ENCODE measurements at places on chromosomes 13 and 19.

DNA sequence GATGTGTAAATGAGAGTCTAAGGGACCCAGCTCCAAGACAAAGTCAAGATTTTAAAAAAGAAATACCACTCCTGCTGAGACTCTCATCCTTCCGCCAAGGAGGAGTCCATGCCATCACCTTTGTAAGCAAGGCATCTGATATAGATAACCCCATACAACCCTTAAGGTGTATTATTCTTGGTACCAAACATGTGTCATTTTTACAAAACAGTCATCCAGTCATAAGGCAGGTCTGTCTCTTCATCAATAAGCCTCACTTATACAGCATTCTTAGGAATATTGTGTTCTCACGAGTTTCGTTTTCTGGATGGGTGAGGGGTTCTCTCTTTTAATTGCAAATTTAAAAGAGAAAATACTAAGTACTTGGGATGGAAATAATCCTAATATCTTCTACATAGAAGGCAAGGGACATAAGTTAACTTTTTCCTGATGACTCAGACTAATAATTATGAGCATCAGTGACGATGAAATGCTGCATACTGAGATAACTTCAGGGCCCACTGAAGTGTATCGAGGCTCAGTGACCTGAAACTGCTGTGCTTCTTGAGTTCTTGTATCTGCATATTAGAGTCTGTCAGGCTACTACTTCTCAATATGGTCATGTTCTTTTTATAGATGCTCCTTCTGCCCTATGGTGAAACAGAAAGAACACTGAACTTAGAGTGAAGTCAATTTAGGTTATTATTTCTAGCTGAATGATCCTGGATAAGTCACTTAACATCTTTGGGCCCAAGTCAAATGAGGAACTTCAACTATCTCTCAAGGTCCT lies 166.6 kb downstream of the KLF12 start:
- no peak for DNase-seq
- no peaks in the 10 kb centered on the region for H3K4me1 ChIP-seq
- no peaks in the 10 kb centered on the region for H3K27me3 ChIP-seq
- H3K4me3 ChIP-seq, result no peak overlapping the region
- H3K27ac ChIP-seq, result no peak overlapping the region
- H3K36me3 ChIP-seq, result no peaks in the 10 kb centered on the region

- H3K36me3 ChIP-seq, result no peaks in the 10 kb centered on the region
- H3K4me3 ChIP-seq, result no peak overlapping the region
- no peak overlapping the region for H3K27ac ChIP-seq
Measured at GRCh38 chr13:62551588-62551987, 1135.9 kb upstream of the PCDH20 start.

- peaks cover 79% of the 10 kb centered on the region for H3K4me1 ChIP-seq
- H3K27ac ChIP-seq, result peak overlapping the region; percentile 16
- H3K4me3 ChIP-seq, result peak overlapping the region; percentile 32
- DNase-seq, result no peak
Measured at GRCh38 chr19:40802300-40803169, 3.5 kb downstream of the EGLN2 start.

- no peak overlapping the region for H3K27ac ChIP-seq
- DNase-seq, result peak; percentile 53
- no peaks in the 10 kb centered on the region for H3K36me3 ChIP-seq
- no peak overlapping the region for H3K4me3 ChIP-seq
Measured at GRCh38 chr19:34639491-34640085, 37.4 kb downstream of the SCGB2B2 start.

DNA sequence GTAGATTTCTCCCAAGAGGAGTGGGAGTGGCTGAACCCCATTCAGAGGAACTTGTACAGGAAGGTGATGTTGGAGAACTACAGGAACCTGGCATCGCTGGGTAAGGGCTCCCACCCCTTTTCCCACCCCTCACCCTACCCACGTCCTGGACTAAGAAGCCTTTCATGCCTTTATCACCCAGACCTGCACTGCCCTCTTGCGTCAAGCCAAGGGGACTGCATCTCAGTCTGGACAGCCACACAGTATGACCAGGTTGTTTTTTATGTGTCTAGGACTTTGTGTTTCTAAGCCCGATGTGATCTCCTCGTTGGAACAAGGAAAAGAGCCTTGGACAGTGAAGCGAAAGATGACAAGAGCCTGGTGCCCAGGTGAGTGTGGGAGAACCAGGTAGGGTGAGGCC lies 8.8 kb downstream of the ZFP28 start:
- H3K27ac ChIP-seq, result no peak overlapping the region
- no peaks in the 10 kb centered on the region for H3K27me3 ChIP-seq
- no peak overlapping the region for H3K4me3 ChIP-seq
- H3K4me1 ChIP-seq, result no peaks in the 10 kb centered on the region
- peaks cover 8% of the 10 kb centered on the region for H3K36me3 ChIP-seq

GRCh38 chr19:52099497-52100138 lies 4.1 kb upstream of the ZNF841 start:
- DNase-seq, result no peak
- no peak overlapping the region for H3K27ac ChIP-seq
- H3K27me3 ChIP-seq, result no peaks in the 10 kb centered on the region
- no peak overlapping the region for H3K4me3 ChIP-seq

- H3K4me1 ChIP-seq, result no peaks in the 10 kb centered on the region
- no peak overlapping the region for H3K4me3 ChIP-seq
- no peaks in the 10 kb centered on the region for H3K27me3 ChIP-seq
- no peak overlapping the region for H3K27ac ChIP-seq
- DNase-seq, result no peak
Measured at GRCh38 chr19:30167206-30167868, 204.8 kb upstream of the ZNF536 start.

GRCh38 chr13:31891472-31891871 lies 140.1 kb upstream of the FRY start:
- no peaks in the 10 kb centered on the region for H3K4me1 ChIP-seq
- H3K36me3 ChIP-seq, result no peaks in the 10 kb centered on the region
- no peak overlapping the region for H3K27ac ChIP-seq
- H3K4me3 ChIP-seq, result no peak overlapping the region
- peaks cover 3% of the 10 kb centered on the region for H3K27me3 ChIP-seq

DNA sequence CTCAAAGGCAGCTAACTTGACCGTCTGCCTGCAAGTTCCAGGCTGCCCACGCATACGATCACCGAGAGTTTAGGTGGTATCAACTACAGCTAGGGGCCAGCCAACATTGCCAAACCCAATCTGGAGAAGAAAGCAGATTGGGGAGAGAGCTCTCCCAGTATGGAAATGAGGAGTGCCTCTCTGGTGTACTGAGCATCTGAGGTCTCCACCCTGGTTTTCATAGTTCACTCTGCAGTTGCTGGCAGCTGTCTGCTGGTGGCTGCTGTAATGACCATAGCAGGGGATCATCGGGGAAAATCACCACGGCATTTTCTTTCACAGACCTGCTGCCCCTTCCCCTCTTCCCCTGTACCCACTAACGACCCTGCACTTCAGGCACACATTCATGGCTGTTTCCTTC lies 201.7 kb downstream of the NUFIP1 start:
- no peaks in the 10 kb centered on the region for H3K27me3 ChIP-seq
- no peak for DNase-seq
- H3K4me3 ChIP-seq, result no peak overlapping the region
- no peak overlapping the region for H3K27ac ChIP-seq
- H3K36me3 ChIP-seq, result no peaks in the 10 kb centered on the region
- H3K4me1 ChIP-seq, result peaks cover 3% of the 10 kb centered on the region

- peak overlapping the region; percentile 64 for H3K27ac ChIP-seq
- peak; percentile 26 for DNase-seq
- peak overlapping the region; percentile 99 for H3K4me3 ChIP-seq
- no peaks in the 10 kb centered on the region for H3K36me3 ChIP-seq
Measured at GRCh38 chr19:10565028-10565566, 713 bp downstream of the KRI1 start.

GRCh38 chr13:88142653-88143052 lies 471.5 kb downstream of the SLITRK5 start:
- H3K4me3 ChIP-seq, result no peak overlapping the region
- H3K36me3 ChIP-seq, result no peaks in the 10 kb centered on the region
- no peak overlapping the region for H3K27ac ChIP-seq
- no peak for DNase-seq

- DNase-seq, result no peak
- H3K27ac ChIP-seq, result no peak overlapping the region
- no peak overlapping the region for H3K4me3 ChIP-seq
Measured at GRCh38 chr13:91825516-91825915, 427.1 kb downstream of the GPC5 start.

DNA sequence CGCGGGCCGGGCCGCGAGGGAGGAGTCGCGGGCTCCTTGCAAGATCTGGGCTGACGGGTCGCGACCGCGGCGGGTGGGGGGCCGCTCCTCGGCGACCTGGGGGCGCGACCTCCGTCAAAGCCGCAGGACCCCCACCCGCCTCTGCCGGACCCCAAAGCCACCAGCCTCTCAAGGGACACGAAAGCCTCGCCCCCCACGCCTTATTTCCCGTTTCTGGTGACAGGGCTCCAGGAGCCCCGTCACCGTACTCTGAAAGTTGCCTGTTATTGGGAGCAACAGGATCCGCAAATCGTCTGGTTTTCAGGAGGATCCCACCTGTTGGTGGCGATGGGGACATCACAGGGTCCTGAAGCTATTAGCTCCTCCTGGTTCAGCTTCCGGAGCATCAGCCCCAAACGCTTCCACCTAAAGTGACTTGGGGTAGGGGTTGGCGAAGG lies 530 bp downstream of the MAU2 start:
- H3K4me1 ChIP-seq, result peaks cover 13% of the 10 kb centered on the region
- H3K27me3 ChIP-seq, result no peaks in the 10 kb centered on the region
- peaks cover 7% of the 10 kb centered on the region for H3K36me3 ChIP-seq
- DNase-seq, result peak; percentile 30
- peak overlapping the region; percentile 94 for H3K27ac ChIP-seq

GRCh38 chr13:43986421-43986981 lies 106.8 kb downstream of the LACC1 start:
- DNase-seq, result no peak
- H3K4me1 ChIP-seq, result no peaks in the 10 kb centered on the region
- H3K36me3 ChIP-seq, result no peaks in the 10 kb centered on the region
- H3K27ac ChIP-seq, result no peak overlapping the region
- peaks cover 16% of the 10 kb centered on the region for H3K27me3 ChIP-seq

DNA sequence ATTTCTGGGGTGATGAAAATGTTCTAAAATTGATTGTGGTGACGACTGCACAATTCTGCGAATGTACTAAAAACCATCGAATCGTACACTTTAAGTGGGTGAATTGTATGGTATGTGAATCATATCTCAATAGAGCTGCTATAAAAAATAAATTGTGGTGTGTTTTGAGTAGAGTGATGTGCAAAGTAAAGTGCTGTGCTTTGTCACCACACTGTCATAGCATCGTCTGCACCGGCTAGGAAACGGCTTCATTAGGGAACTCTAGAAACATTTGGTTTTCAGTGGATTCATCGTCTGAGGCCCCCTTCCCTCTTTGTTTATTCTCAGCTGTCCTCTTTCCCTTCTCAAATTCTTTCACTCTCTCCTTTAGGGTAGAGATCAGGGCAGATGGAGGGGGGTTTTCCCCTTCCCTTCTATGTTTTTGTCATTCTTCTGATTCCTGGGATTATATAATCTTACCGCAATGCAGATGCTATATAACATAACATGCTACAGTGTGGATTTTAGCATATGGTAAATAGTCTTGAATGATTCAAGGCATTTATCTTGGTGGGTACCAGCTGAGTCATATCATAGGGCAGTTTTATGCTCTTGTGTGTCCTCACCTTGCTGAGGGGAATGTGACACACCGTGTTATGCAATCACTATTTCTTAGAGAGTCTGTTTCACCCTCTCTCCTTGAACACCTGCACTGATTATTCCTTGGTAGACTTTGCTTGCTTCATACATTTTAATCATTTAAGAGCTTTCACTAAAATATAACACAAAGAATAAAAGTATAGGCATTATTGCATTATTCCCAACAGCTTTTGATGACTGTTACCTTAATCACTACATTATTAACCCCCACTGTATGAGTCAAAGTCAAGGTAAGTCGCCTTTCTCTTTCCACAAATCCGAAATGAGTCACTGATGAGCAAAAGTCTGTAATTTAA lies 239.4 kb downstream of the DCLK1 start:
- H3K27ac ChIP-seq, result no peak overlapping the region
- H3K4me1 ChIP-seq, result no peaks in the 10 kb centered on the region
- H3K27me3 ChIP-seq, result no peaks in the 10 kb centered on the region
- no peak overlapping the region for H3K4me3 ChIP-seq

- H3K4me3 ChIP-seq, result no peak overlapping the region
- H3K27me3 ChIP-seq, result no peaks in the 10 kb centered on the region
- no peak overlapping the region for H3K27ac ChIP-seq
- DNase-seq, result no peak
- no peaks in the 10 kb centered on the region for H3K36me3 ChIP-seq
- H3K4me1 ChIP-seq, result no peaks in the 10 kb centered on the region
Measured at GRCh38 chr13:25732111-25732865, 319.5 kb downstream of the SHISA2 start.

GRCh38 chr19:765179-765738 lies 14.3 kb downstream of the MISP start:
- H3K27me3 ChIP-seq, result no peaks in the 10 kb centered on the region
- no peaks in the 10 kb centered on the region for H3K4me1 ChIP-seq
- no peak overlapping the region for H3K4me3 ChIP-seq
- DNase-seq, result no peak
- H3K36me3 ChIP-seq, result no peaks in the 10 kb centered on the region

DNA sequence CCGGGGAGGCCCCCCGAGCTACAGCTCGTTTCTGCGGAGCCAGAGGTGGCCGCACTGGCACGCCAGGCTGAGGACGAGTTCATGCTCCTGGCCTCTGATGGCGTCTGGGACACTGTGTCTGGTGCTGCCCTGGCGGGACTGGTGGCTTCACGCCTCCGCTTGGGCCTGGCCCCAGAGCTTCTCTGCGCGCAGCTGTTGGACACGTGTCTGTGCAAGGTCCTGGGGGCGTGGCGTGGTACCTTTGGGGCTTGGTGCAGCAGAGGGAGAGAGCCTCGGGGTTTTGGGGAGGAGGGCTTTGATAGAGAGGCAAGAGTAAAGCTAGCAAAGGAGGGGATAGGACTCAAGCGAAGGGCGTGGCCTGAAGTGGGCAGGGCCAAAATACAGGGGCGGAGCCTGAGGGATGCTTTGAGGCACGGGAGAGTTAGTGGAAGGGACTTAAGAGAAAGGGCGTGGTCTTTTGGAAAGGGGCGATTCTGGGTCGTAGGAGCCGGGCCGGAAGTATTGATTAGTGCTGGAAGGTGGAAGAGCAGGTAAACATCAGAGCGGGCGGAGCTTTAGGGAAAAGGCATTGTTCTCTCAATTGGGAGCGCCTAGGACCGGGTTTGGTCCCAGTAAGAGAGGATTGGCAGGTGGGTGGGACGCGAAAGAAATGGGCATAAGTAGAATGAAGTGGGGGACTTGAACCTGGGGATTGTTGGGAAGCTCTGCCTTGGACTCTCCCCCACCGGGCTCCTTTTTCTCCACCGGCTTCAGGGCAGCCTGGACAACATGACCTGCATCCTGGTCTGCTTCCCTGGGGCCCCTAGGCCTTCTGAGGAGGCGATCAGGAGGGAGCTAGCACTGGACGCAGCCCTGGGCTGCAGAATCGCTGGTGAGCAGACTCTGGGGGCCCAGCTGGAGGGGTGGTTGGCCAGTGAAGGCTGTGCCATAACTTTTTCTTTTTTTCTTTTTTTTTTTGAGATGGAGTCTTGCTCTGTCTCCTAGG lies 1.2 kb downstream of the PPM1N start:
- no peaks in the 10 kb centered on the region for H3K36me3 ChIP-seq
